ENCODE measurements at places on chromosomes 2 and 18. TPM values are rescaled to one million over a fixed set of nuclear protein-coding genes. Genes with fewer than 3 reads are reported as not detected.

GRCh38 chr2:6580982-6581381 lies 284.7 kb downstream of the CMPK2 start:
- H3K4me3 ChIP-seq = no peak overlapping the region
- H3K36me3 ChIP-seq = no peaks in the 10 kb centered on the region
- no peaks in the 10 kb centered on the region for H3K27me3 ChIP-seq
- no peaks in the 10 kb centered on the region for H3K4me1 ChIP-seq
- no peak for DNase-seq

DNA sequence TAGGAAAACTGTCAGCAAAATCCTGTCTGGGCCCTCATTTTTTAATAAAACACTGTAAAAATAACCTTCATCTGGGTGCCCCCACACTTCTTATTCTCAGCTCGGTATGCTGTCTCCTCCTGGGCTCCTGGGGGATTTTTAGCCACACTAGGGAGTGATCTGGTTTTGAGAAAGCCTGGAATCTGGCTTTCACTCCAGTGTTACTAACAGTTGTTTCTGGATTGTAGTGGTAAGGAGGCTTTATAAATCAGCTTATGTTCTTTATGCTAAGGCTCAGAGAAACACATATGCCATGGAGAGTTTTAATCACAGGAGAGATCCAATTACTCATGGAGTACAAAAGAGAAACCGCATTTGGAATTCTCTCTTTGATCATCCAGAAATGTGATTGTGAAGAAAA lies 744.3 kb upstream of the SOX11 start:
- H3K27me3 ChIP-seq = no peaks in the 10 kb centered on the region
- no peaks in the 10 kb centered on the region for H3K4me1 ChIP-seq
- DNase-seq = no peak
- H3K4me3 ChIP-seq = no peak overlapping the region
- H3K36me3 ChIP-seq = no peaks in the 10 kb centered on the region

DNA sequence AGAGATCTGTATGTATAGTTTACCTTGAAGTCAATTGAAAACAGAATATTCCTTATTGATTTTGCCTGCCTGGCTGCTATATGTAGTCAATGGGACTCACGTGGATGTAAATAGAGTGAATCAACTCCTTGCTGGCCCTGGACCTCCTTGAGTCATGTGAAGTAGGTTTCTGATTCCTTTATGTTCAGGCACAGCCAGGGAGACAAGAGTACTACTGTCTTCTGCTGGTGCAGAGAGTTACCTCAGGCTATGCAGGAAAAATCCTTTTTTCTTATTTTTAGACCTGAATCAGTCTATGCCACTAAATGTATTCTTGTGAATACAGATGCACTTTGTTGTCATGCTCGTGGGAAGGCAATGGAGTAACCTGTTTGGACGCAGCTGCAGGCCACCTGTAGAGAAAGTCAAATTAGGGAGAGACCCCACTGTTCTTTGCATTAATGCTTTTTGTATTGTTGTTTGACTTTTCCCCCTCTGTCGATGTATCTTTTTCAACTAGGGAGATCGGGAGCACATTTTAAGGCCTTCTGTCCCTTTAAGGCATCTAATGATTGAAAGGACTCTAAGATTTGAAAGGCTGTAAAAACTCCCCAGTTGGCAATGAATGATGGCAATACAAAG lies 473.9 kb downstream of the ARHGAP15 start:
- peak; percentile 57 for DNase-seq
- peaks cover 68% of the 10 kb centered on the region for H3K4me1 ChIP-seq
- peak overlapping the region; percentile 95 for H3K27ac ChIP-seq
- H3K4me3 ChIP-seq = peak overlapping the region; percentile 31

- no peak overlapping the region for H3K27ac ChIP-seq
- peaks cover 11% of the 10 kb centered on the region for H3K4me1 ChIP-seq
- no peaks in the 10 kb centered on the region for H3K36me3 ChIP-seq
- H3K27me3 ChIP-seq = peaks cover 100% of the 10 kb centered on the region
- no peak for DNase-seq
- no peak overlapping the region for H3K4me3 ChIP-seq
These were observed 5.8 kb upstream of the GATA6 start for GRCh38 chr18:22163416-22164161.

GRCh38 chr18:45845410-45845809 lies 19.9 kb downstream of the SIGLEC15 start:
- H3K36me3 ChIP-seq = no peaks in the 10 kb centered on the region
- H3K4me3 ChIP-seq = no peak overlapping the region
- H3K27ac ChIP-seq = no peak overlapping the region
- H3K27me3 ChIP-seq = no peaks in the 10 kb centered on the region

The IL18RAP gene
- not detected for total RNA-seq

- H3K27me3 ChIP-seq = no peaks in the 10 kb centered on the region
- H3K4me1 ChIP-seq = no peaks in the 10 kb centered on the region
- no peak overlapping the region for H3K27ac ChIP-seq
These were observed 84.6 kb downstream of the MAIP1 start for GRCh38 chr2:200039724-200040650.

The OSR1 gene
- not detected for total RNA-seq

The DPP4 gene
- 0.49 TPM for total RNA-seq

Data from neural progenitor cell (in vitro differentiated cells).